Tibial nerve (tissue), 4 donors: ENCODE measurements at places on chromosomes 4 and X. TPM values are rescaled to one million over a fixed set of nuclear protein-coding genes. Genes with fewer than 3 reads are reported as not detected.

F8A1 gene
- total RNA-seq = 27.3 TPM

LDB2 gene
- 62.7 TPM for total RNA-seq

ARHGEF6 gene
- total RNA-seq = 41.1 TPM

IL9R gene
- total RNA-seq = 0.39 TPM

TTC29 gene
- total RNA-seq = not detected

TMPRSS11F gene
- total RNA-seq = not detected
